ENCODE measurements at places on chromosomes 4 and X. TPM values are rescaled to one million over a fixed set of nuclear protein-coding genes. Genes with fewer than 3 reads are reported as not detected.

- no peak for DNase-seq
Measured at GRCh38 chr4:105509291-105509690, 35.4 kb upstream of the PPA2 start.

DNA sequence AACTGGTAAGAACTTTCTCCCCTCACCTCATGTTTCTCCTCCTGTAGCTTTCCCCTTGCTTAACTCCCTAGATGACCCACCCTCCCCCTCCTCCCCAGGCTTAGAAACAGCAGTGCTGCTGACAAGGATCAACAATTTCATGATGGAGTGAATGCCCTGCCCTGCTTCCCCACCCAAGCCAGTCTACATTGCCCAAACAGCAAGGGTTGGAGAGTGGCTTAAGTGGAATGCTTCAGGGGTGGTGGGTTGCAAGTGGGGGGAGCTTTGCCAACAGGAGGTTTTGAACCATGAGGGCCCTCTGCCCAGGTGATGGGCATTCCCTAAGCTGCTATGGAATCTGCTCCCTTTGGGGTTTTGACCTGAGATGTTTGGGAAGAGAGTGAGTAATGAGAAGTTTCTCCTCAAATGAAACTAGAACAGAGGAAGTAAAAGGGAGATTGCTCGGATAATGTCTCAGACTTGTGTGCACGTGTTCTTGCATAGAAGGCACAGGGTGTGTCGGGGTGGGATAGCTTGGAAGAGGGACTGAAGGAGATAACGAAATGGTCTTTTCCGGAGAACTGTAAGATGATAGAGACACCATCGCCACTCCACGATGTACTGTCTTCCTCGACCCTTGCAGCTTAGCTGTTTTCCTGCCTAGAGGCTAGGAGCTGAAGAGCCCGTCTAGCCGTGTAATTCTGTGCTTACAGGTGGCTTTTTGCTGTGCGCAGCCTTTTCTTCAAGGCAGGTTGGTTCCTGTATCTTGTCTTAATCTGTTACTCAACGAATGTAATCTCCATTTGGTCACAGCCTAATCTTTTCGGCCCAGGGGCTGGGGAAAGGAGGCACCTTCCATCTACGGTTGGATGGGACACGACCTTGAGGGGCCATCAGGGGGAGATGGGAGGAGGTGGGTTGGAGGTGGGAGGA, 10.1 kb downstream of the GDPD2 start:
- DNase-seq, result no peak

GRCh38 chr4:84901173-84901572, 65.3 kb downstream of the WDFY3 start:
- DNase-seq, result no peak

The ADD1 gene
- 219 TPM for polyA plus RNA-seq

DNA sequence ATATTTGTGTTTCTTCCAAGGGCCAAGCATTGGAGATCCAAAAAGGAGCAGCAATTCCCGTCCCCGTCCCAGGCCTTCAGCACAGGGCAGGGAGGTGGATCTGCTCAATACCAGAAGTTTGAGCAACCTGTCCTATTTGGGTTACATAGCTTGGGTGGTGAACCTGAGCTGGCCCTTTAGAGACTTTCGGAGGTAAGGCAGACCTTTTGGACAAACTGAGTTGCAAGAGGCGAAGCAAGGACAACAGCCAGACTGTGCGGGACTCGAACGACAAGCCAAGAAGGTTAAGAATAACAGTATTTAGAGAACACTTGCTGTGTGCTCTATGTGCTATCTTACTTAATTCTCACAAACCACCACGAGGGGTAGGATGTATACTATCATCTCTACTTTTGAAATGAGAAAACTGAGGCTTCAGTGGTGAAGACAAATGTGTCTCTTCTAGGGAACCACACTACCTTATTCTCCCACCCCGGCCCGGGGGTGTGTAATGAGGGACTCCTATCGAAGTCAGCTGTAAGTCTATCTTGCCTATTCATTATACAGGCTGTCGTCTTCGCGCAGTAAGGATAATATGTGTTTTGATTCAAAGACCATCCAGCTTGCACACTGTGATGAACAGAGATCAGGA, 1.3 kb downstream of the NOP14 start:
- DNase-seq, result no peak
